ENCODE measurements at places on chromosomes 4 and X.
A peak's percentile ranks its signal among the peaks of the same experiment; 100 is the strongest.

DNA sequence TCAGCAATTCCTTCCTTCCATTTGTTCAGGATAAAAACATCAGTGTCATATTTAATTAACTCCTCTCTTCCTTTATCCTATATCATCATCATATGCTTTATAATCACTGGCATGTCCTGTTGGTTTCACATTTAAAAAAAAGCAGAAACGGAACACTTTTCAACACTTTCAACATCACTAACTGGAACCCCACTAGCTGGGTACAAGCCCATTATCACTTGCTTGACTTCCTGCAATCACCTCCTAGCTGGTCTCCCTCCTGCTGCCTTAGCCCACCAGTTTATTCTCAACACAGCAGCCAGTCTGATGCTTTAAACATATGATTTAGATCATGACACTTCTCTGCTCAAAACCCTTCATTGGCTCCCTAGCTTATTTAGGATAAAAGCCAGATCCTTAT, 116.4 kb upstream of the LSM6 start:
- DNase-seq, result no peak

GRCh38 chrX:10326578-10326977, 169.8 kb downstream of the CLCN4 start:
- DNase-seq, result no peak

GRCh38 chr4:139574641-139575040, 18.6 kb upstream of the SETD7 start:
- peak; percentile 59 for DNase-seq

DNA sequence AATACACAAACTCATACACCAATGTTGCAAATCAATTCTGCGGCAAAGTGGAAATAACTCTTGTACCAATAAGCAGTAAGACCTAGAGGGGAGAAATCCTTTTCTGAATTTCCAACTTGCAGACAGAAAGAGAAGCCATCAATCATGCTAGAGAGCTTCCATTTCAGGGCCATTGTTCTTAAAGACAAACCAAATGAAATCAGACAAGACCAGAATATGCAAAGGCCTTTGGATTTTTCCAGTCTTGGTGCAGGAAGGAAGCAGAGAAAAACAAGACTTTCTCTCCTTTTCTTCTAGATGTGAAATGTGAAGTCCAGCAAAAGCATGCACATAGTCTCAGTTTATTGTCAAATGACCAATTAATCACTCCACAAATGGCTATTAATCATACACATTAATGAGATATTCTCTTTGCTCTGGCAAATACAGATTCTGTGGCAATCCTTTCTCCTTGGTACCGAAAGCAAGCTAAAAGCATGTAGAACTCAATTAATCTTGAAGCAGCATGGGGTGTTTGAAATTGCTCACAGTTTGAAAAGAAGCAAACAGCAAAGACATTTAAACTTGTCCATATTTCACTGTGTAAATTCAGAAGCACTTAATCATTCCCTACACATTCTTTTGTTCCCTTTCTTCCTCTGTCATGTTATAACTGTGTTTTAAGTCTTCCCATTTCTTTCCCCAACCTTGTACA, 466.1 kb downstream of the GPAT3 start:
- DNase-seq, result no peak

DNA sequence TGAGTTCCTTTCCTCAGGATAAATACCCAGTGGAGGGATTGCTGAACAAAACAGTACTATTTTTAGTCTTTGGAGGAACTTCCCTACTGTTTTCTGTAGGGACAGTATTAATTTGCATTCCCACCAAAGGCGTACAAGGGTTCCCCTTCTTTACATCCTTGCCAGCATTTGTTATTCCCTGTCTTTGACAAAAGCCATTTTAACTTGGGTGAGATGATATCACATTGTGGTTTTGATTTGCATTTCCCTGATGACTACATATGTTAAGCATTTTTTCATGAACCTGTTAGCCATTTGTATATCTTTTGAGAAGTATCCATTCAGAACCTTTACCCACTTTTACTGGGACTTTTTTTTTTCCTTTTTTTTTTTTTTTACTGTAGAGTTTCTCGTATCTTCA, 126.2 kb upstream of the ANXA10 start:
- peak; percentile 25 for DNase-seq

GRCh38 chr4:164304861-164305260, 449.1 kb upstream of the SMIM31 start:
- DNase-seq, result no peak

GRCh38 chr4:89099034-89099433, 12.3 kb upstream of the TIGD2 start:
- no peak for DNase-seq

DNA sequence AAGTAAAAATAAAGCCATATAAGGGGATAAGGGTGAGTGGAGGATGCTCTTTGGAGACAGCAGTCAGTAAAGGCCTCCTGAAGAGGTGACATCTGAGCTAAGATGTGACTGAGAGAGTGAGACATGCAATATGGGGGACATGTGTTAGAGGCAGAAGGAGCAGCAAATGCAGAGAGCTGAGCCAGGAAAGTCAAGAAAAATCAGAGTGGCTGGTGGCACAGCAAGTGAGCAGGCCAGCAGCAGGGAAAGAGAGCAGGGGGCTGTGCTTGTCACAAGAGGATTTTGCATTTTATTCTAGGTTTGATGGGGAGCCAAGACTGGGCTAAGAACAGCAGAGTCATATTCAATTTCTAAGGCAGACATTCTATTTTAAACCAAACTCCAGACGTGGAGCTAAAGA, 394.5 kb downstream of the KCNIP4 start:
- DNase-seq, result no peak

DNA sequence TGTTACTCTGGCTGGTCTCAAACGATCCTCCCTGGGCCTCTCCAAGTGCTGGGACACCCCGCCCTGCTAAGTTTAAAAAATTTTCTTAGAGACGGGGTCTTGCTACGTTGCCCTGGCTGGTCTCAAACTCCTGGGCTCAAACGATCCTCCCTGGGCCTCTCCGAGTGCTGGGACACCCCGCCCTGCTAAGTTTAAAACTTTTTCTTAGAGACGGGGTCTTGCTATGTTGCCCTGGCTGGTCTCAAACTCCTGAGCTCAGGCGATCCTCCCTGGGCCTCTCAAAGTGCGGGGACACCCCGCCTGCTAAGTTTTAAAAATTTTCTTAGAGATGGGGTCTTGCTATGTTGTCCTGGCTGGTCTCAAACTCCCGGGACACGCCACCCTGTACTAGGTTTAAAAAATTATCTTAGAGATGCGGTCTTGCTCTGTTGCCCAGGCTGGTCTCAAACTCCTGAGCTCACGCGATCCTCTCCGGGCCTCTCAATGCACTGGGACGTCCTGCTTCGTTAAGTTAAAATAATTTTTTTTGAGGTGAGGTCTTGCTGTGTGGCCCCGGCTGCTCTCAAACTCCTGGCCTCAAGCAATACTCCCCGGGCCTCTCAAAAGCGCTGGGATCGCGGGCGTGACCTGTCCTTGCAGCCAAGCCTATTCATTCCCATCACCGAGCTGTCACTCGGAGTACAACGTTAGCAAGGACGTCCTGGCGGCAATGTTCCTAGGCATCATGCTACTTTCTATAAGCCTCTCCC, 1.1 kb downstream of the SLC25A6 start:
- no peak for DNase-seq

GRCh38 chr4:160423879-160424451, 1321.1 kb downstream of the RAPGEF2 start:
- DNase-seq, result peak; percentile 26

DNA sequence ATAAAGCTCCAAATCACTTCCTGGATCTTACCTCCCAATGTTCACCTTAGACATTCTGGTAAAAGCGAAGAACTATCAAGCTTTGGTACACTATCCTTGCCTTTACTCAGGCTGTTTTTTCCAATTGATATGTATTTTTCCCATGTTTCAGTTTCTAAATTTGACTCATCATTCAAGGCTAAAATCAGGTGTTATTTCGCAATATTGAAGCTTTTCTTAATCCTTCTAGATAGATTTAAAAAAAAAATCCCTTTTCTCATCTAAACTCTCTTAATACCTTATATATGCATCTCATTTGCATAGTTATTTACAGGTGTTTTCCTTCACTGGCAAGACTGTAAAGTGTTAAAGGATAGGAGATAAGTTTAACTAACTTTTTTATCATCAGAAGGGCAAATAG, 608.1 kb upstream of the FAM241A start:
- DNase-seq, result no peak

GRCh38 chr4:158170691-158171561, 1.9 kb downstream of the GASK1B start:
- peak; percentile 33 for DNase-seq

- peak; percentile 65 for DNase-seq
Measured at GRCh38 chr4:137980641-137981040, 261.5 kb downstream of the SLC7A11 start.

- DNase-seq, result no peak
Measured at GRCh38 chr4:83315341-83315870, 19.2 kb downstream of the HPSE start.

- no peak for DNase-seq
Measured at GRCh38 chrX:134685668-134686067, 27.4 kb upstream of the PLAC1 start.

DNA sequence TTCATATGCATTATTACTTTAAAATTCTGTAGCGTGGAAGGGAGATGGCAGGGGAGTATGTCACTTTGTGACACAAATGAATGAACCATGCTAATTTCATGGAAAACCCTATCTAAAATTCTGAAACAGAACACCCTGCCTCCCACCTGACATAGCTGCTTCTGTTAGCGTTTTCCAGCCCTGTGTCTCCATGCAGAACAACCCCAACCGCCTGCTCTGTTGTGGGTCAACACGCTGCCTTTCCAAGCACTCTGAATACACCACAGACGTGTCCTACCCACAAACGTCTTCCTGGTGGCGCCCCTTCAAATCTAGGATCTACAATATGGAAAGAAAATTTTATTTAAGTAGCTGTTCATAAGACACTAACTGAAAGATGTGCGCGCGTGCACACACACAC, 238.6 kb downstream of the TRIML1 start:
- no peak for DNase-seq

GRCh38 chrX:114134465-114134864, 449.4 kb upstream of the HTR2C start:
- no peak for DNase-seq

GRCh38 chr4:139450586-139450985, 3.3 kb upstream of the RAB33B start:
- DNase-seq, result no peak

DNA sequence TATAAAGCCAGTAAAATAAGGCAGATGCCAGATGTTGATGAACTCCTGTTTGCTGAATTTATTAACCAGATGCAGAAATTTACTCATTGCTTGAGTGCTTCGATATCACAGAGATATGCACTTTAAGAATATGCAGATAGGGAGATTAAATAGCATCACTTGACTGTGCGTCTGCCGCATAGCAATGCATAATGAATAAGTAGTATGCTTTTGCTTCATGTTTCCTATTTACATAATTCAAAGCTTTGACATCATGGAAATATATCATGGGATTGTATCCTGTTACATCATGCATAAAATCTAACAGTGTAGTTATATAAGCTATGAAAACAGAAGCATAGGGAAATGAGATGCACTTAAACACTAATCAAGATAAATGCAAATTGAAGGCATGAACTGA, 45.9 kb downstream of the VEGFC start:
- no peak for DNase-seq

DNA sequence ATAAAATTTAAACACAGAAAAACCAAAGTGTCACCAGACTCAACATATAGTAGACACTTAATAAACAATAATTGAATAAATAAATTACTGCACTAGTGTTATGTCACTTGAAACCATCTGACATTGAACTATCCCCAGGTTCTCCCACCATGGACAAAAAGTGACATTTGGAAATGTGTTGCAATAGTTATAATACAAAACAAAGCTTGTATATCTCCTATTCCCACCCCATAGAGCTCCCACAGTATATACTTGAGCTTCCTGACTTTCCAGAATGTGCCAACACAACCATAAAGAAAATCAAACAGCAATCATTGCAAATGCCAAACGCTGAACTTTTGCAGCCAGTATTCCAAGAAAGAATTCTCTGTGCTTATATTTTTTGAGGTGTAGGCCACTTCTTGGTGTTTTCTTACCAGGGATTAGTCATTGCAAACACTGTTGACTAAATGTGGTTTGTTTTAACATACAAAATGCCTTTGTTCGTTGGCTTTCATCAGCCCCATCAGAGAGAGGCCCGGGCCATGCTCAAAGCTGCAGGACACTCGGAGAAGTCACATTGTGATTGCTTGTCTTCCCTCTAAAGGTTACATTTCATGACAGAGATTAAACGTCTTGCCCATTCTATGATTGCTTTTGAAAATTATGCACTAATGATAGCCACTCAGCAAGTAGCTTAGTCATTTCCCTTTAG, 33.8 kb downstream of the PPARGC1A start:
- DNase-seq, result no peak

DNA sequence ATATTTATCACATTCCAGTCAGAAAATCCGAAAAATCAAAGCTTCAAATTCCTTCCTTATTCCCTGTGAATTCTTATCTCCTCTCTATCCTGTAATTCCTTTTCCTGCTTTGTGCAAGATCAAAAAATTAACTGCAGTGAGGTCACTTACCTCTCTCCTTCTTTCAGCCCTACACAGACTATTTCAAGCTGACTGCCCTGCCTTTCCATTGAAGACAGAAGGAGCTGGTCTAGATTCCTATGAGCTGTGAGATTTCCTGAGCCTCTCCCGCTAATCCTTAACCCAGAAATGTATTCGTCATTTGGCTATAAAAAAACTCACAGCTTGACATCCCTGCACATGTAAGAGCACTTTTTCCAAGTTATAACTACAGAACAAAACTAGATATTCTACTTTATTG, 26.6 kb downstream of the TRIML2 start:
- no peak for DNase-seq

DNA sequence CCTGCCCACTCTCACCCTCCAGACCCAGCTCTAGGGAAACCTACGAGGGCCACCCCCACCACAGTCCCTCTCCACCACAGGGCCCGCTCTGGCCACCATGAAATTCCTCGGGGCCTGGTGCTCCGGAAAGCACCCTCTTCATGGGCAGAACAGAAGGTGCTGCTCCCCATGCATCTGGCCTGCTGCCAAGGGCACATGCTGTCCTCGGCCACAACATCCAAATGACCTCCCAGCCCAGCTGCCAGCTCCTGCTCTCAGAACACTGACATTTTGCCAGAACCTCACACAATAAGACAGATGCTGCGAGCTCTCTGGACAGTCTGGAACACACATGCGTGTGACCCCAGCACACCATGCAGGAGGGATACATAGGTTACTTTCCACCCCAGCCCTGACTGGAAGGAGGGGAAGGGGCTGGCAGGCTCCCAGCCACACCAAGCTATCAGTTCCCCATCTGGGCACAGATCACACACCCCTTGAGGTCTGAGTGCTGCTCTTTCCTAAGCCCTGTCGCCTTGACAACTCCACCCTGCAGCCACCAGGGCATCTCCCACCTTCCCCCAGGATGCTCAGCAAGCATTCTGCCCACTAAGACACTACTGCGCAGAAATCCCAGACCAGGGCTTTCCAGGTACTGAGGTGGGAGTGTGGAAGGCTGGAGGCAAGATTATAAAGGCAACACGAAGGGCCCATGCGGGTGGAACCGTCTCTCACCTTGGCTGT, 5.8 kb downstream of the CCNQ start:
- no peak for DNase-seq

DNA sequence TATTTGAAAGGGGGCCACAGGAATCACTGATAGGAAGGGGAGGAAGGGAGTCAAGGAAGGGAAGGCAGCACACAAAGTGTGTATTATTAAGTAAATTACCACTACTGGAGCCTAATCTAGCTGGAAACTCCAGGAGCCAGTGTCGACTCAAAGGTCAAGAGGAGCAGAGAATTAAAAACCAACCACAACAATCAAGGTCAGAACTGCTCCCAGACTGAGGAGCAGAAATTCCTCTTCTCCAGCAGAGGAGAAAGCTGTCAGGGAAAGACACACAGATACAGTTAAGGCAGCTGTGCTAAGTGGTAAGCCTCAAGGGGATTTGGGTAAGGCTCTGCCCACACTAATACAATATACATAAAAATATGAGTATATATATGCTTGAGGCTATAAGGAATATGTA, 87.5 kb upstream of the PTPN13 start:
- peak; percentile 38 for DNase-seq
